Spleen (tissue), 13 donors: ENCODE measurements at places on chromosomes 6 and 20. TPM values are rescaled to one million over a fixed set of nuclear protein-coding genes. Genes with fewer than 3 reads are reported as not detected.

DNA sequence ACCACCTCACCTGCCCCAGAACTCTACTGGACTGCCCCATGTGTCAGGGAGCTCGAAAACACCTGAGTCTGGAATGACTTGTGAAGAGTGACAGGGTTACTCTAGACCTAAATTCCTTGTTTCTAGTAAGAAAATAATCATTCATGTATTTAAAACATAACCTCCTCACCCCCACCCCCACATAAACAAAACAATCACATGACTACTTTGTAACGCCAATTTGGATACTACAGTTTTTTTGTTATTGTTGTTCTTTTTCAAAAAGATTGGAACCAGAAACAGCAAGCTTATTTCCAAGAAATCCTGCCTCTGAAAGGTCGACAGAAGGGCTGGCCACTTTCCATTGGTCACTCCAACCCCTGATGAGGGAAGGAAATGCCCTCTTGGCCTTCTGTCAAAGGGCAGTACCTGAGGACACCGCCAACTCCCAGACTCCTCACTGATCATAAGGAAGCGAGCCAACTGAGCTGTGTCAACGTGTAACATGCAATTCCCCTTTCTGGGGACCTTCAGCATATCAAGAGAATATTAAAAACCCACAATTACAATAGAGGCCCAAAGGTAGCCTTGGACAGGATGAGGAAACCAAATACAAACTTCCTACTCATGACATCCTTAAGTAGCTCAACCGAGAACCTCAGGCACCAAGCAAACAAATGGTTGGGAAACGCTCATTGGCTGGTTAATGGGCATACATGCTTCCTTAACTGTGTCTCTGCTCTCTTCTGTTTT lies 2.6 kb downstream of the MCUR1 start:
- no peak for DNase-seq

DNA sequence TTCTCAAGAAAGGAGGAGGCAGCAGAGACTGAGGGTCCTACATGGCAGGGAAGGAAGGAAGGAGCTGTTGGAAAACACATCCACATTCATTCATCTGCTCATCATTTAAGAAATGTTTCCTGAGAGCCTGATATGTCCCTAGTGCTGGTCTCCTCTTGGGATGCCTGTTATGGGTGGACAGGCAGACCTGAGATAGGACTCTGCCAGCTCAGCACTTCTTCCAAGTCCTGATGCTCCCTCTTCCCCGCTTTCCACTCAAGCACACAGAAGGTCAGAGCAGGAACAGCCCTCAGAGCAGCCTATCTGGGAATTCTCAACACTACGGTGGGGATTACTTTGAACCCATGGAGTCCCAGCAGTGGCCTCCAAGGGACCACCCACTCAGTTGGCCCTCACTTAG lies 8.0 kb upstream of the SIRPD start:
- DNase-seq = no peak

CCDC170 gene
- 0.54 TPM for polyA plus RNA-seq

GPX5 gene
- polyA plus RNA-seq = not detected
